ENCODE measurements at places on chromosomes 16 and 17.

DNA sequence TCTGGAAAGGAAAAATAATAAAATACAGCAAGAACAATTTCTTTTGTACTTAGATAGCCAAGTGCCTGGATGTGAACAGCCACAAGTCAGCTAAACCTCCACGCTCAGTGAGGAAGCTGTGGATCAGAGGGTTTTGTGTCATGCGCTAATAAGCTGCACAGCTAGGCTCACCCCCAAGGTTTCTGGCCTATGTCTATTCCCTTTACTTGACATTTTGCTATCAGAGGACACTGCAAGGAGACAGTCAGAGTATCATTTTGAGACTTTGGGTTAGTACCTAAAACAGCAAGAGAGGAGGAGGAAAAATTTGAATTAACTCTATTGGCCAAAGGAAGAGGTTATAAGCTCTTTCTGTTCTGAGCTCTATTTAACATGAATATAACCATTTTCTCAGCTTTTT, 139.3 kb downstream of the KCNJ2 start:
- ATAC-seq: no peak

- ATAC-seq: peak; percentile 85
These were observed 51.8 kb downstream of the BEAN1 start for GRCh38 chr16:66478733-66479511.

- no peak for ATAC-seq
These were observed 491 bp downstream of the GAS7 start for GRCh38 chr17:10197721-10198508.

DNA sequence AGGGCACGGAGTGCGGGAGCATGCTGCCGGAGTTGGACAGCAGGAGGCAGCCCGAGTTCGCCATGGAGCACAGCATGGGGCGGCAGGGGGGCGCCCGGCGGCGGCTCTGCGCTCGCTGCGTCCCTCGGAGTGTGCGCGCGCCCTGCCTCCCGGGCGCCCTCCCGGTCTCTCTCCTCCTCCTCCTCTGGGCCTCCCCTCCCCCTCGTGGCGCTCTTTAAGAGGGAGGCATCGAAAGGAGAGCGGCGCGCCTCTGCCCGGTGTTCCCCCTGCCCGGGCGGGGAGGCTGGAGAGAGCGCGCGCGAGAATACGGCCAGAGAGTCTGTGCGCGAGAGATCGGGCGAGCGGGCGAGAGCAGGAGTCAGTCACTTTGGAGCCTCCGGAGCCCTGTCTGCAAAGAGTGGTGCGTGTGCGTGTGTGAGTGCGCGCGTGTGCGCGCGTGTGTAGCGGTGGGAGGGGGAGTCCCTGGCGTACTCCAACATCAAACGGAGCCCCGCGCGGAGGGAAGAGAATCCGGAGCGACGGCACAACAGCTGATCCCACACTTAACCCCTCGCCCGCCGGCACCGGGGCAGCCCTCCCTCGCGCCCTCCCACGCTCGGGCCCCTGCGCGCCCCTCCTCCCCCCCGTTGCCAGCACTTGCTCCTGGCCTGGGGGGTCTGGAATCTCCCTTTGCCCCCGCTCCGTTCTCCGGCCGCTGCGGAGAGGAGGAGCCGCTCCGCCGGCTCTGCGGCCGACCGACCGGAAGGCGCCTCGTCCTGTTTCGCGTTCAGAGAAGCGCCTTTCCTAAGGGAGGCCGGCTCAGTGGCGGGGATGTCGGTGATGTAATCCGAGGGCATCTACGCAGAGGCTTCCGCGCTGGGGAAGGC, 108.9 kb downstream of the ENGASE start:
- ATAC-seq: no peak

- no peak for ATAC-seq
These were observed 19.2 kb downstream of the LITAFD start for GRCh38 chr16:8901320-8901861.

- no peak for ATAC-seq
These were observed 38.5 kb downstream of the PGS1 start for GRCh38 chr17:78416791-78417530.

DNA sequence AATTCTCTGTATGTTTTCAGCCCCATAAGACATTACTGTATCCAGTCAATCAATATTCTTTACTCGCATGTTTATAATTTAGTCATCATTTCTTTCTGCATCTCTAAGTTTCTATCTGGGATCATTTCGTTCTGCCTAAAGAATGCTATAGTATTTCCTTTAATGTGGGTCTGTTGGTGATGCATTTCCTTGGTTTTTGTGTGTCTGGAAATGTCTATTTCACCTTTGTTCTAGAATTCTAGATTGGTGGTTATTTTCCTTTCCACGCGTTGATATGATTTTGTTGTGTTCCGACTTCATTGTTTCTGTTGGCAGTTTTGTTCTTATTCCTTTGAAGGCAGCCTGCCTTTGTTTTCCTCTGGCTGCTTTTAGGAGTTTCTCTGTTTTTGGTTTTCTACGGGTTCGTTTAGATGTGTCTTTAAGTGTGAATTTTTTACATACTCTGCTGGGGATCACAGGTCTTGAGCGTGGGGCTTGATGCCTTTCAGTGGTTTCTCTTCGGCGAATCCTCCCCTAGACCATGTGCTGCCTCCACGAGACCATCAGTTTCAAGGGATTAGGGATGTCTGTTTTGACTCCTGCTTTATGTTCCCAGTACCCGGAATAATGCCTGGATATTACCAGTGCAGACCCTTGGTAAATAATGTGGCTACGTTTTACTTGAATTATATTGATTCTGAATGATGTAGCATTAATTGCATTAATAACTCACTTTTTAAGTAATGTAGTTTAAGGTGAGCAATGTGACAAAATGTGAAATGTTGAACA, 23.5 kb downstream of the POLR3E start:
- no peak for ATAC-seq

DNA sequence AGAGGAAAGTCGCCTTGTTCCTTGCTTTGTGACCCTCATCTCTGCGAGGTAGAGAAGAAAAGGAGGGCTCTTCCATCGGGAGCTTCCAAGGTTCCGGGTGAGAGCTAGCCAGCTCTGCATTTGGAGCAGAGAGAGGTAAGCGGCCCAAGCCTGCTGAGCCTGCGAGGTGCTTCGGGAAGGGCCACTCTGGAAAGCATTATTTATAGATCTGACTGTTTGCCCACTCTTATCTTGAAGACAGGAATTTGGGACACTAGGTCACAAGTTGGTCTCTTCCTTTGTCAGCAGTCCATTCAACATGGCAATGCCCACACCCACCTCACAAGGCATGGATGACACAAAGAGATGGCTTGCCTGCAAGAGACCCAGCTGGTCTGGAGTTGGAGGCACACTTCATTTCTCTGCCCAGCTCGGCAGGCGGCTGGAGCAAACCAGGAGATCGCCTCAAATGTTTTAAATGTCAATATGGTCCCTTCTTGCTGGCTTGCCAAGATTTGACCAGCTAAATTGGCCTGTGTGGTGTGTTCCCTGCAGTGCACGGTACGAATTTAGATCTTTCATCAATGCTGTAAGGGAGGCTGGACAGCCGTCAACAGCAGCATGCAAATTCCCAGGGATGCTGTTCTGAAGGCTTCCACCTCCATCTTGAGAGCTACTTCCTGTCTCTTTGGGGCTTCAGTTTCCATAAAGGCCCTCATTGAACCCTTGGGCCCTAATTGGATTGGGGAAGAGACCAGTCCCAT, 19.5 kb downstream of the CBX4 start:
- no peak for ATAC-seq

GRCh38 chr16:46787909-46788308, 39.8 kb upstream of the MYLK3 start:
- ATAC-seq: no peak

DNA sequence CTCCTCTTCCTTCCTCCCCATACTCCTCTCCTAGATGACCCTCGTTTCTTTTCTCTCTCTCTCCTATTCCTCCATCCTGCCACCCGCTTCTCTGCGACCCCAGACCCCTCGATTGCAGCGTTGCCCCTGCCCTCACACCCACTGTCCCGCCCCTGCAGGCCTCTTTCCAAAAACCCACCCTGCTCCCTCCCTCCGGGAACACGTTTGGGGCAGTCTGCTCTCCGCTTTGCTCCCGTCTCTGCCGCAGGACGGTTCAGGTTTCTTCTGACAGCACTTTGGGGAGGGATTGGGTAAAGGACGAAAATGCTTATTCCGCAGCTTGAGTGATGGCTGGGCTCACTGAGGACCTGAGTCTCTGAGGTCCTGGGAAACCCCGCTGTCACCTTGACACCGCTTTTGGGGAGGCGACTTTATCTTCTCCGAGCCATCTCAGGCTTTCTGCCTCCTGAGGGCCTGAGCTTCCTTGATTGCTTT, 690 bp downstream of the NDE1 start:
- ATAC-seq: peak; percentile 50

DNA sequence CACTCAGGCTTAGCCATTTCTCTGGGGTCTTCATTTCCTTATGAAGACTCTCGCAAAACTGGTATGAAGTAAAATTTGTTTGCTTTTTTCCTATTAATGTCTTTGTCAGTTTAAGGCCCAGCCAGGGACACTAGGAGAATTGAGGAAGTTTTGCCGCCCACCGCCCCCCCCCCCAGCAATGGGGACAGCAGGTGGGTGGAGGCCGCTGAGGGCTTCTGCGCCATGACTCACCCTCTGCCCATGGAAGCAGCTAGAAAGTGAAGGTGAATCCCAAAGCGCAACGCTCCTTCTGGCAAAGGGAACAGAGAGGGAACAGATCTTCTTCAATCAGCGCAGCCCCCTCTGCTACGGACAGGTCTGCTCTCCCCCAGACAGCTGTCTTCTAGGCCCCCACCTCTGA, 49.7 kb downstream of the MARF1 start:
- ATAC-seq: no peak

DNA sequence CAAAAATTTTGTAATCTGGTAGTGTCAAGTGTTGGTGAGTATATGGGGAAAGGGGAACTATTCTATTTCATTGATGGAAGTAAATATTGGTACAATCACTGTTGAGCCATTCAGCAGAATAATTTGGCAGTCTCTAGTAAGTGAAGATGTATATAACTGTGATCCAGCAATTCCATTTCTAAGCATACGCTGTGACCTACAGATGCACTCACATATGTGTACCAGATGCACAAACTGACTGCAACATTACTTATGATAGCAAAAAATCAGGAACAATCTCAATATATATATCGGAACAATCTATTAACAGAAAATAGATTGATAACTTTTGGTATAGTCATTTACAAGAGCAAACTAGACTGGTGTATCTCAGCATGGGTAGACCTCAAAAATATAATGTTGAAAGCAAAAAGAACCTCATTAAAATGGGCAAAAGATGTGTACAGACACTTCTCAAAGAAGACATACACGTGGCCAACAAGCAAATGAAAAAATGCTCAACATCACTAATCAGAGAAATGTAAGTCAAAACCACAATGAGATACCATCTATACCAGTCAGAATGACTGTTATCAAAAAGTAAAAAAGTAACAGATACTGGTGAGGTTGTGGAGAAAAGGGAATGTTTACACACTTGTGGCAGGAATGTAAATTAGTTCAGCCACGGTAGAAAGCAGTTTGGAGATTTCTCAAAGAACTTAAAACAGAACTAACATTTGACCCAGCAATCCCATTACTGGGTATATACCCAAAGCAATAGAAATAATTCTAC, 20.7 kb downstream of the ADAP2 start:
- no peak for ATAC-seq

DNA sequence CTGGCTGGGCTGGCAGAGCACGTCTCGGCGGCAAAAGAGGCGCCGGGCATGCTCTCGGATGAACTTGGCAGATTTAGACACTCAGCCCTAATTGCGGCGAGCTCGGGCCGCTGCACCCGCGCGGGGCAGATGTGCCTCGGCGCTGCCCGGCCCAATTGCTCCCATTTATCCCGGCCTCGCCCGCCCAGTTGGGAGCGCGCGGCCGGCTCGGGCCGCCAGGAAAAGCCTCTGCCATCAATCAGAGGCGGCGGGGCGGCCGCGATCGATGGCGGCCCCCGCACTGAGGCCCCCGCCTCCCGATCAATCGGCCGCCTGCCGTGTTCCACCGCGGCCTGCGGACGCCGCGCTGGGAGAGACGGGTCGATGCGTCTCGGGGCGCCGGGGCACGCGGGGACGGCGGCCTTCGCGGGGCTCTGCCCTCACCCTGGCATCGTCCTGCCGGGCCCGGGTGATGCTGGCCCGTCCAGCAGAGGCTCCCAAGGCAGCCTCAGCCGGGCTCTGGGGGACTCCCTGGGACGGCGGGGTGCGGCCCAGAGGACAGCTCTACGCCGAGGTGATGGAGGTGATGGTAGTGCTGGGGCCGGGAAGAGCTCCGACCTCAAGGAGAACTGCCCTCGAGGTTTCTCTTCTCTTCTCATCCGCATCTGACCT, 200.9 kb upstream of the N4BP1 start:
- ATAC-seq: no peak

GRCh38 chr17:73320601-73321264, 8.9 kb upstream of the CDC42EP4 start:
- ATAC-seq: no peak

DNA sequence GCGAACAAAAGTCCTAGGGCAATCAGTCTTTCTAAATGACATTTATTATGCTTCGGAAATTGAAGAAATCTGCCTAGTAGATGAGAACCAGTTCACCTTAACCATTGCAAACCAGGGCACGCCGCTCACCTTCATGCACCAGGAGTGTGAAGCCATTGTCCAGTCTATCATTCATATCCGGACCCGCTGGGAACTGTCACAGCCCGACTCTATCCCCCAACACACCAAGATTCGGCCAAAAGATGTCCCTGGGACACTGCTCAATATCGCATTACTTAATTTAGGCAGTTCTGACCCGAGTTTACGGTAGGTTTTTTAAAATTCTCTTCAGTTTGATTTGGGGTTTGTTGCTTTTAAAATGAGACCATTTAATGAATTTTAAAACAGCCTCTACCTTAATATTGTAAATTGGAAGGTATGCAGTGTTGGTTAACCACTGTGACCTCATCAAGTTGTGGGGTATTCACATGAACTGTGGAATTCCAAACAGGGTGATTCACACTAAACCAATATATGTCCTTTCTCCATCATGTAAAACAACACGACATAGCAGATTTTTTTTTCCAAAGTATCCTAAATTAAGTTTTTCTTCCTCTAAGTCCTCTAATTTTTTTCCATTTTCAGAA, 6.2 kb upstream of the EVI2A start:
- ATAC-seq: no peak
